ENCODE measurements at places on chromosomes 2 and 18.

- no peak for DNase-seq
These were observed 1339.8 kb downstream of the DPP10 start for GRCh38 chr2:115782286-115782685.

DNA sequence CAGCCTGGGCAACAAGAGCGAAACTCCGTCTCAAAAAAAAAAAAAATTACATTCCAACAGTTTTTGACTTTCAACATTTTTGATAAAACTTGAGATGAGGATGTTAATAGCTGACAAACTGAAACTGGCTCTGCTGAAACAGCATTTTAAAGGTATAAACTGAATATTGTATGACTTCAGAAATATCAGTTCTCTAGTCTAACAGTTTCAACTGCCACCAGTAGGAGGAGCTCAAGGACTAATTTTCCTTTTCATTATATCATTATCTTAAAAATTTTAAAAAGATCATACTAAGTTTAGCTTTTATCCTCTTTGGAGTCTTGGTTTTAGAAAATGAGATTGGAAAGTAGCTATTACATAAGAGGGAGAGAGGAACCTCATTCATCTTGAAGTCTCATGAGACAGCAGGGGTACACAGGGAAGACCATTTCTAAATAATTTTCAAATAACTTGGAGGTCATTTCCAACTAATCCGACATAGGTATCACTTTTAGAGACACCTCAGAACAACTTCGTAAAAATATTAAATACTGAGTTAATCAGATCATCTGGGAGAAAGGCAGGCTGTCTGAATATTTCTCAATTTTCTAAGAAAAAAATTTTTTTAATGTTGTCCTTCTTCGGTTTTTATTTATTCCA, 37.6 kb upstream of the MCM6 start:
- DNase-seq = peak; percentile 64

- DNase-seq = no peak
These were observed 61.4 kb upstream of the COPS8 start for GRCh38 chr2:237024255-237024654.

DNA sequence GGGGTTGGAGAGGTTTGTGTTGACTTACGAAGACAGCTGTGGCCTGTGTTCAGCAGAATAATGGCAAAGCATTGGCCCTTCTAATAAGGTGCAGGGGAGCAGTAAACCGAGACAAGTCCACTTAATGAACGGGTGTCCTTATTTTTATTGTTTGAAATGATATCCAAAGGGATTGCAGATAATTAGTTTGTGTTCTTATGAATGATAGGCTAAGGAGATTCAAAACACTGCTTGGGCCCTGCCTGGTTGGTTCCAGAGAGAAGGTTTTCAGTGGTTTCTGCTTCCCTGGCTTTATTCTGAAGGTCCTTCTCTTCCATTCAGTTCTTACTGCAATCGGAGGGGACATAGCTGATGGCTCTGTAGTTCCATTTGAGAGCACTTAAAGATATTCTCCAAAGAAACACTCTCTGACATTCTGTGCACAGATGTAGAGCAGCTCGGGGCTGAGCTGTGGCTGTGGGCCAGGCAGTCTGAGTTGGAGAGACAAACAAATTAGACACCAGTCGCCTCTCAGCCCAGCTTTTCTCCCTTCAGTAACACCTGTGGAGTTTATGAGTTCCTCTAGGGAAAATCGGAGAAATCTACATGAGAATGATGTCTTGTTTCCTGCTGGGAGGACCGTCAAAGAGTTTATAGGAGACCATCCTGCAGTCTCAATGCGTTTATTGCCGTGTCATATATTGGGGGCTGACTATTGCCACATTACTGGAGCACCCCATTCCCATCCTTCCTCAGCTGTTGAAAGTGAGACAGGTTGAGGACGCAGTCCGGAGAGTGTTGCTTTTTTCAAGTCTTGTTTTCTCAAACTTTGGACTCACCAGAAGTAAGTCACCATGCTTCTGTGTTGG, 6.5 kb downstream of the GREB1 start:
- no peak for DNase-seq

DNA sequence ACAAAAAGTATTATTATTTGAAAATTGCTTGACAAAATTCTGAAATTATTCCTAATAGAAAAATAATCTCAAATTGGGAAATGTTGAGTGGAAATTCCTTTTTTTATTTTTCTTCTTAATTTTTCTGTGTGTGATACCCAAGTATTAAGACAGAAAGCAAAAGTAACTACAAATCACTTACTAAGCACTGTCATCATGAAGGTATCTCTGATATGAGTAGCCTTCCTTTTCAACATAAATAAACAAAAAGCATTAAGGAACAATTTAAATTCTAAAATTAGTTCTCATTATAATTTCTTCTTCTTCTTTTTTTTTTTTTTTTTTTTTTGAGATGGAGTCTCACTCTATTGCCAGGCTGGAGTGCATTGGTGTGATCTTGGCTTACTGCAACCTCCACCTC, 174.2 kb upstream of the RBMS1 start:
- no peak for DNase-seq

DNA sequence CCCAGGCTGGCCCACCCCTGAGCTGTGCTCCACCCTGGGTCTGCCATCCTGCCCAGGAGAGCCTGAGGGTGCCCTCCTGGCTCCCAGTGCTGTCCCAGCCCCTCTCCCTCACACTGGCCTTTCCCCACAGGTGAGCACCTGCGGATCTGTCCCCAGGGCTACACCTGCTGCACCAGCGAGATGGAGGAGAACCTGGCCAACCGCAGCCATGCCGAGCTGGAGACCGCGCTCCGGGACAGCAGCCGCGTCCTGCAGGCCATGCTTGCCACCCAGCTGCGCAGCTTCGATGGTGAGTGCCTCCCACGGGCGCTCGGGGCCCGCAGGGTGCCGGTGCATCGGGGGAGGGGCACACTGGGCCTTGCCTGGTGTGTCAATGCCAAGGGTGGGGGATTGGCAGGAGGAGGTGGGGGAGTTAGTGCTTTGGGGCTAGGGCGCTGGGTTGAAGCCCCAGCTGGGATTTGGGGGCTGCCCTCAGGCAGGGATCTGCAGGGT, 23.5 kb downstream of the GPC1 start:
- DNase-seq = no peak

DNA sequence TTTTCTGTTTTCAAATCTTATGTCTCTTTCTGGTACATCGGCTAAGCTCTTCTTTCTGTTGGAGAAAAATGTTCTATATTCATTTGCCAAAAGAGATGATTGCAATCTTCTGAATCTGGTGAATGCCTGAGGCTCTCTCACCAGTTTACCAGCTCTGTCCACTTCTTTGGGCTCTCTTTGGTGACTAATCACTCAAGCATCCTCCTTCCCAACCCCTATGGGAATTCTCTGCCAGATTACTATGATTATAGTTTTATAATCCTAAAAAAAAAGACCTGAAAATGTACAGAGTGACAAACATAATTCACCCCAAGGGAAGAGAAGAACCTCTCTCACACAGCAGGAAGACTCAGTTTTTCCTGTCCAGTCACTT, 187.3 kb downstream of the CAMKMT start:
- DNase-seq = no peak

- no peak for DNase-seq
These were observed 73.8 kb upstream of the PROKR1 start for GRCh38 chr2:68569604-68570003.

GRCh38 chr2:218570850-218571249, 2.2 kb downstream of the CNOT9 start:
- DNase-seq = no peak

DNA sequence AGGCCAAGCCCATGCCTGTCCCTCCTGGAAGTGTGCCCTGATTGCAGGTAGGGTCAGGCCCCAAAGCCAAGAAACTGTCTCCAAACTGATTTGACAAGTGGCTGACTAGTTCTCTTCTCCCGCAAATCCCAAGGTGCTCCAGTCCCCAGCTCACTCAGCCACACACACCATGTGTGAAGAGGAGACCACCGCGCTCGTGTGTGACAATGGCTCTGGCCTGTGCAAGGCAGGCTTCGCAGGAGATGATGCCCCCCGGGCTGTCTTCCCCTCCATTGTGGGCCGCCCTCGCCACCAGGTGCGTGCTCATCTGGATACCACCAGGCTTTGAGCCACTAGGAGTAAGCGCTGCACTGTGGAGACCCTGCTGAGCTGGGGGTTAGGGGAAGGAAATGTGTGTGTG, 8.3 kb downstream of the ACTG2 start:
- DNase-seq = no peak

DNA sequence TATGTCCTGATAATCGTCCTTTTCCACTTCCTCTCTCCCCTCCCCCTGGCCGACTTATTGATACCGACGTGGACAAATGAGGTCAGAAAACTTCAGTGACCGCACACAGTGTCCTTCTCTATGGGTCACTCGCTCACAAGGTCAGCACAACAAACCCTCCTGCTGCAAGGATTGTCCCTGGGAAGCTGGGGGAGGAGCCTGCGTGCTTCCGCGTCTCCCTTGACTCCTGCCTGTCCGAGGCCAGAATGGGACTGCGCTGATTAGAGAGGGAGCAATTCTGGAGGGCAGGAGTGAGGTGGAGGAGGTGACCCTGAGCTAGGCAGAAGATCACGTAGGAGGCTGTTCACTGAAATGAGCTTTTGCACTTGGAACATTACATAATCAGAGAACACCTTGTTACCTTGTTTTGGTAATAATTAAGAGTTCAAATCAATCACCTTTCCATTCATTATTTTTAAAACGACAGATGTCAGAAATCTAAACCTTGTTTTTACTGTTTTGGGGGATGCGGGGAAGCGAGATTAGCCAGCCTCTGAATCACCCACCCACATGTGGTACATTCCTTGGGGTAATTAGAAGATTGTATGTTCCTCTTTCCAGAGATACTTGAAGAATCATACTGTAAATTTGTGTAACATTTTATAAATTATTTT, 70.6 kb downstream of the CTAGE1 start:
- no peak for DNase-seq

GRCh38 chr2:200239216-200239615, 67.3 kb upstream of the SPATS2L start:
- DNase-seq = peak; percentile 56

DNA sequence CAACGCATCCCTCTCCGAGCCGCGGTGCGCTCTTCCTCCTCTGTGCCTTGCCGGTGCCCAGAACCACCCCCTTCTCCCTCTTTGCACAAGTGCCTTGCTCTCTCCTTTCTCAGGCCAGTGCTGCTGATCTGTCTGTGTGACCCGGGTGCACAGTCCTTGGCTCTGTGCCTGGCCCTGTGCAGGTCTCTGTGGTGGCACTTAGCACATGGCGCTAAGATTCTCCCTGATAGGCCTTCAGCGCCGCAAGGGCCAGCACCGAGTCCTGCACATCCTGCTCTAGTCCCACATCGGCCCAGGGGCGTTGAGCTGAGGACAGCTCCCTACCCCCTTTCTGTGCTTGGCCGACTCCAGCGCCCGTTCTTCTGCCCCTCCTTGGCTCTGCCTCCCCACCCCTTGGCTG, 136.1 kb downstream of the NEDD4L start:
- DNase-seq = no peak

DNA sequence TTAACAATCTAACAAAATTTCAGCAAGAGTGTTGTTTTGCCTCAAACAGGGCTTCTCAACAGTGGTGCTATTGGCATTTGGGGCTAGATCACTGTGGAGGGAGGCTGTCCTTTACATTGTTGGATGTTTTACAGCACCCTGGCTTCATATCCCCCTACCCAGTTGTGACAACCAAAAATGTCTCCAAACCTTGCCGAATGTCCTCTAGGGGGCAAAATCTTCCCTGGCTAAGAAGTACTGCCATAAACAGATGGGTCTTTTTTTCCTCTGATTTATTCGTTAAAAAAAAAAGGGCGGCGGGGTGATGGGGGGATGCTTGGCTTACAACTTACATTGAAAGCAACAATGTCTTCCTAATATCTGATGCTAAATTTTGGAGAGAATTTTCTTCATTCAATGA, 207.6 kb upstream of the CCDC150 start:
- peak; percentile 27 for DNase-seq
